ENCODE measurements at places on chromosomes 7 and 10.

DNA sequence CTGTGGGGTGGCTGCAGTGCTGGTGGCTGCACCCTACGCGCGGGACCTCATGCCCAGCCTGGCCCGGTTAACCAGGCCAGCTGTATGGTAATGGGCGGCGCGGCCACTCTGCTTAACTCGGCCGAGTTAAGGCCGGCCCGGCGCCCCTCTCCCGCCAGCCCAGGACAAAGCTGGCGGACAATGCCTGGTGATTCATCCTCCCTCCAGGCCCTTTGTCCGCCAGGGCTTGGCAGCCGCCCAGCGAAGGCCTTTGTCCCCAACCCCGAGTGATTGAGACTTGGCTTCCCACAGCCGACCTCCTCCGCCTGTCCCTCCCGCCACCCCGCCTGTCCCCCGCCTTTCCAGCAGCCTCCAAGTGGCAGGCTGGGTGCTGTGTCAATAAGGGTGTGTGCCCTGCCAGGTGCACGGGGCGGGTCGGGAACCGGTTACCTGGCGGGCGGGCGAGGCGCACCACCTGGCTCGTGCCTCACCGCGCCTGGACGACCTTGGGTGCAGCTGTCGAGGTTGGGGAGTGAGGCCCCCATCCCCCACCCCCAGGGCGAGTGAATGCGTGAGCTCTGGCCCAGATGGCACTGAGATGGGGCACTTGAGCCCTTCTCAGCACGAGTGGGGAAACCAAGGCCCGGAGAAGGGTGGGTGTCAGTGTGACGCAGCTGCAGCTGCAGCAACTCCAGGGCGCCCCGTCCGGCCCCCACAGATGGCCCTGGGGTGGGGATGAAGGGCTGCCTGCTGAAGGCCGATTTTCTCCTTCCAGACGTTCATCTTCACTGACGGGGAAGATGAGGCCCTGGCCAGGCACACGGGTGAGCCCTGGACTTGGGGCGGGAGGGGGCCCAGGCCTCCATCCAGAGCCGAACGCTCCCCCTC lies 4.6 kb downstream of the LFNG start:
- DNase-seq: peak; percentile 99

- DNase-seq: no peak
These were observed 494.4 kb downstream of the TCERG1L start for GRCh38 chr10:130817046-130817624.

- DNase-seq: peak; percentile 12
These were observed 133.8 kb downstream of the TCERG1L start for GRCh38 chr10:131177431-131178327.

GRCh38 chr7:47497367-47498096 lies 84.4 kb downstream of the TNS3 start:
- peak; percentile 41 for DNase-seq
